ENCODE measurements at places on chromosomes 6 and 20. TPM values are rescaled to one million over a fixed set of nuclear protein-coding genes. Genes with fewer than 3 reads are reported as not detected.

The SPINT4 gene
- total RNA-seq, result not detected

The TMEM217 gene
- 4.6 TPM for total RNA-seq

The LY6G6C gene
- total RNA-seq, result not detected

The SLC35B3 gene
- 27.4 TPM for total RNA-seq

The CCN5 gene
- total RNA-seq, result 0.93 TPM

The ADGRF5 gene
- total RNA-seq, result not detected

The DDX43 gene
- not detected for total RNA-seq

The METTL24 gene
- not detected for total RNA-seq

The AVP gene
- not detected for total RNA-seq

The RNF39 gene
- total RNA-seq, result 2.3 TPM

The SPATS1 gene
- total RNA-seq, result not detected

The SLX4IP gene
- total RNA-seq, result 12.9 TPM

The COL11A2 gene
- total RNA-seq, result 1.5 TPM

The DEF6 gene
- 17.8 TPM for total RNA-seq

The KIF25 gene
- total RNA-seq, result not detected

The IMPG1 gene
- not detected for total RNA-seq

The TCF15 gene
- total RNA-seq, result not detected

The ZNF334 gene
- total RNA-seq, result not detected

The TMEM74B gene
- not detected for total RNA-seq

The GMPR gene
- 3.0 TPM for total RNA-seq

The CFB gene
- 24.6 TPM for total RNA-seq

The SLC52A3 gene
- 0.14 TPM for total RNA-seq

The C6orf141 gene
- 29.9 TPM for total RNA-seq

The BACH2 gene
- total RNA-seq, result 7.5 TPM

The AGER gene
- 8.0 TPM for total RNA-seq

The CCN6 gene
- not detected for total RNA-seq

The LAMA4 gene
- total RNA-seq, result not detected

The CGAS gene
- 14.1 TPM for total RNA-seq

The HSPA12B gene
- not detected for total RNA-seq

The ERVFRD-1 gene
- total RNA-seq, result not detected

The FHL5 gene
- total RNA-seq, result not detected

The MAS1 gene
- not detected for total RNA-seq
